GF-D8 (cell line): ENCODE measurements at places on chromosomes 3 and 15.

DNA sequence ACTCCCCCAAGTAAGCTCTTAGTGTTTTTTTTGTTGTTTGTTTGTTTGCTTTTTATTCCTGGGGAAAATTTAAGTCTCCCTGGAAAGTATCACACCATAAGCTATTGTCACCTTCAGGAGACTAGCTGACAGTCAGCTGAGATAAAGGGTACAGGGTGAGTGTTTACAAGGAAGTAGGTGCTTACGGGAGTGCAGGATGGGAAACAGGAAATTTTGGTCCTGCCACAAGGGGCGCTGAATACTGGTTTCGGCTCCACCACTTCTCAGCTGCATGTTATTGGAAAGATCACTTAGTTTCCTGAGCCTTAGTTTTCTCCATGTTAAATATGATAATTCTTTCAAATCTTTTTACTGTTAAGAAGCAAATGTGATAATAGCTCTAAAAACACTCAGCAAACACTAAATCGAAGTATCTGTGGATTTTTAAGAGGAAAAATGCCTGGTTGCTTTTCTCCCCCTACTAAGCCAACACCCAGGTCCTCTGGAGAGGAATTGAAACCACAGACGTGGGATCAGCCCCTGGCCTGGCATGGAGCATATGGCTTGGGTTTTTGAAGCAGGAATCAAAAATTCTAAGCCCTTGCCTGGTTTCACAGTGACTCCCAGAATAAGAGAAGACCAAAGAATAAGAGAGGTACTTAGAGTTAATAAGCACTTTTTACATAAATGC, 90.7 kb downstream of the SCN11A start:
- no peak for DNase-seq

DNA sequence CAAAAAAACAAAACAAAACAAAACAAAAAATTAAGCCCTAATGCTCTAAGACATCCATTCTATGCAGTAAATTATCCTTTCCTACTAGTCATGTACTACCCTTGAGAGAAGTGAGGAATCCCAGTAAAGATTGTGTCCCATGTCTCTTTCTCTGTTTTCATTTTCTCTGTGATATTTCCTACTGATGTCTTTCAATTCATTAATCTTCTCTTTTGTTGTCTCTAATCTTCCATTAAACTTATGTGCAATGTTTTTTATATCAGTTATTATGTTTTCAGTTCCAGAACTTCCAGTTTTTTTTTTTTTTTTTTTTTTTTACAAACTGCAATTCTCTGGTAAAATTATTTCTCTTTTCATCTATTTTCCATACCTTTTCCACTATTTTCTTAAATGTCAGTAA, 44.1 kb upstream of the SLC12A8 start:
- DNase-seq: no peak

- DNase-seq: no peak
Measured at GRCh38 chr3:134179508-134179907, 71.2 kb downstream of the RYK start.

GRCh38 chr3:179179979-179180759, 32.0 kb downstream of the PIK3CA start:
- no peak for DNase-seq

DNA sequence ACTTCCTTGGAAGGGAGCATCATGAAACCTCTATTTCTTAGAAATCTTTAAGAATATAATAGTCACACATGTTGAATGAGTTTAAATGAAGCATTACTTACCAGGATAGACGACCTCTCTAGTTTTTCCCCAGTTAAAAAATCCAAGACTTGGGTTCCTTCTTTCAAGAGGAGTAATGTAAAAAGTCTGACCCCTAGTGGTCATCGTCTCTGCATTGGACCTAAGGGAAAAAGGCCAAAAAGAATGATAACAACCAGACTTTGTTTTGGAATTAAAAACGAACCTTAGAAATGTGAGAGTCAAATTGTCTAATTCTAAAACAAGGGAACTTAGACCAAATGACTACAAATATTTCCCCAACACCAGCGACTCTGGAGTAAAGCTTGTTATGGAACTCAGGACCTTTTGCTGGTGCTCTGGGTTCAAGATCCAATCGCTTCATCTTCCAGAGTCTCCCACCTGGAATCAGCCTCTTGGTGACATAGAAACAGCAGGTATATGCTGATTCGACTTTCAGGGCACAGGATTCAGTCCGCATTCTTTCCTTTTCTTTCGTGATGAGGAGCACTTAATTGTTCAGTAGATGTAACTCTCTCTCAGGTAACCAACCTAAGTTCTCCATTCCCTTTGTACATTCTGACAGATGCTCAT, 214.8 kb upstream of the TPRG1 start:
- peak; percentile 16 for DNase-seq

- DNase-seq: no peak
Measured at GRCh38 chr3:52404391-52404790, 40.5 kb downstream of the SEMA3G start.
